Right lobe of liver (tissue), 6 donors: ENCODE measurements at places on chromosomes 11 and 22. TPM values are rescaled to one million over a fixed set of nuclear protein-coding genes. Genes with fewer than 3 reads are reported as not detected.

Gene LDHAL6A
- total RNA-seq, result not detected

DNA sequence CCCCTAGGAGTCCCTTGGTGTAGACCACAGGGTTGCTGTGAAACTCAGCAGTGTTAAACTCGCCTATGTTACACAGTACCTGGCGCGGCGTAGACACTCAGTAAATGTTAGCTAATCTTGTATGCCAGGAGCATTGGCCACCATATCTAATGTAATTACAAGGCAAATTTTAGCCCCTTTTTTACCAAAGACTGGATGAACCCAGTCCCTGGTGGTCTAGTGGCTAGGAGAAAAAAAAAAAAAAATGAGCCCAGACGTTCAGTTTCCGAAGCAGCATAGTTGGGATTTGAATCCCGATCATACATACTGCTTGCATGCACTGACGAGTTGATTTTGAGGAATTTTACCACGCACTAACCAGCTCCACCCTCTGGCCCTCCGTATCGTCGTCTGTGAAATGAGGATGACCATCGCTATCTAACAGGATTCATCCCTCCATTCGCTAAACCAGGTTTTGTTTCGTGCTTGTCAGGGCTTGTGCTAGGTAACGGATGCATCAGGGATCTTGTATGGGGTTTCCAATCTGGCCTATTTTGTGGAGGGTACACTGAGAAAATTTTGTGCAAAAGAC is 688 bp downstream of the PTS start:
- H3K27ac ChIP-seq, result peak overlapping the region; percentile 96
- H3K36me3 ChIP-seq, result peaks cover 28% of the 10 kb centered on the region
- no peak for DNase-seq

DNA sequence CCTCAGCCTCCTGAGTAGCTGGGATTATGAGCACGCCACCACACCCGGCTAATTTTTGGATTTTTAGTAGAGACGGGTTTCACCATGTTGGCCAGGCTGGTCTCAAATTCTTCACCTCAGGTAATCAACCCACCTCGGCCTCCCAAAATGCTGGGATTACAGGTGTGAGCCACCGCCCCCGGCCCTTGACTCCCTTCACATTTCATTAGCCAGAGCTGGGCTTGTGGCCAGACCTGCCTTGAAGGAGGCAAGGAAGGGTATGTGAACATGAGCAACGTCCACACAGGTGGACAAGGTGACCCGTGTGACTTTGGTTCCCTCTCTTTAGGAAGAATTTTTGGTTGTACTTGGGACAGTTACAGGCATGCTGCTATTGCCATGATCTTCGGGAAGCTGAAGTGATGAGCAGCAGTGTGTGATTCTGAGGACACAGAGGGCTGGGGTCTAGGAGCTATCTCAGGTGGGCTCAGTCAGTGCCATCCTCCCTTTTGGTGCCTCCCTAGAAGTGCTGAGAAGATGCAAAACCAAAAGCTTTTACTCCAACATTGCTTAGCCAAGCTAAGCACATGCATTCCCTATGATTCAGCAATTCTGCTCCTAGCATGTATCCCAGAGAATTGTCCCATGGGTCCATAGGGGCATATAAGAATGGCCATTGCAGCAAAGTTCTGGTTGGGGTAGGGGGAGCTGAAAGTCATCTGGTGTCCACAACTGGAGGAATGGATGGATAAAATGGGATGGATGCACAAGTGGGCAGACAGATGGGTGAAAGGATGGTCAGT is 6.1 kb downstream of the AP5B1 start:
- no peak for DNase-seq
- H3K27ac ChIP-seq, result no peak overlapping the region
- H3K36me3 ChIP-seq, result peaks cover 5% of the 10 kb centered on the region
- H3K27me3 ChIP-seq, result no peaks in the 10 kb centered on the region
- no peak overlapping the region for H3K4me3 ChIP-seq
- H3K4me1 ChIP-seq, result peaks cover 22% of the 10 kb centered on the region

- H3K36me3 ChIP-seq, result no peaks in the 10 kb centered on the region
- no peak for DNase-seq
- H3K4me1 ChIP-seq, result no peaks in the 10 kb centered on the region
- H3K4me3 ChIP-seq, result no peak overlapping the region
Observed at GRCh38 chr22:37419969-37420685, 7.2 kb downstream of the ELFN2 start.
